ENCODE measurements at places on chromosomes 4 and X.
A peak's percentile ranks its signal among the peaks of the same experiment; 100 is the strongest.

GRCh38 chrX:36978886-36979285, 29.3 kb upstream of the FAM47C start:
- DNase-seq, result no peak

GRCh38 chr4:41120297-41121217, 93.8 kb downstream of the APBB2 start:
- DNase-seq, result no peak

- no peak for DNase-seq
Measured at GRCh38 chr4:147958057-147958456, 226.2 kb downstream of the ARHGAP10 start.

DNA sequence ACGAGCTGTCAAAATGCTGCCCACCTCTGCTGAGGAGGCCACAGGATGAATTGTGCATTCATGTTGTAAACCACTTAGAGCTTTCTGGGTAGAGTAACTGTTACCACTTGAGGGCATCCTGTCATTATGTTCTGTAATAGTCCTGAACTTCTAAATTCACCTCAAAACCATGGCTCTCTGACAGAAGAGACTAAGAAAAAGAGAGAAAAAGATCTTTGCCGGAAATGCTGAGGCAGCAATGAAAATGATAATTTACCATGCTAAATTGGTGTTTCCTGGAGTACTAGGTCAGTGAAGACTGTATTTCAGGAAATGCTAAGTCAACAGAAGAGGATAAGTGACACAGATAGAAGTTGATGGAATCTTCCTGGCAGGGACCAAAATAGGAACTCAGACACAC, 942.3 kb upstream of the SLIT2 start:
- no peak for DNase-seq

GRCh38 chrX:119013164-119013563, 38.7 kb downstream of the LONRF3 start:
- DNase-seq, result no peak

- DNase-seq, result no peak
Measured at GRCh38 chrX:105191878-105192277, 28.6 kb downstream of the TEX13A start.

DNA sequence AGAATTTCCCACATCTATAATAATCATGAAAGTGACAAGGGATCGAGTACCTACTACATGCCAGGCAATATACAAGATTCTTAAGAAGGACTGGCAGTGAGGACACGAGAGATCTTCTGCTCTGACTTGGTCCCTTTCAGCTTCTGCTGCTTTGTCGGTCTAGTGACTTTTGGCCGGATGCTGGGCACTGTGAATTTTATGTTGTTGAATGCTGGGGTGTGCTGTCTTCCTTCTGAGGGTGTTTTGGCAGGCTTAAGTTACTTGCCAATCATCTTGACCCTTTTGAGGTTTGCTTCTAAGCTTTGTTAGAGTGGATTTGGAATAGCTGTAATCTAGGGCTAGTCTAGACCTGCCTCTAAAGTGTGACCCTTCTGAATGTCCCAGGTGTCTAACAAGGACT, 23.5 kb downstream of the NAT8L start:
- no peak for DNase-seq

DNA sequence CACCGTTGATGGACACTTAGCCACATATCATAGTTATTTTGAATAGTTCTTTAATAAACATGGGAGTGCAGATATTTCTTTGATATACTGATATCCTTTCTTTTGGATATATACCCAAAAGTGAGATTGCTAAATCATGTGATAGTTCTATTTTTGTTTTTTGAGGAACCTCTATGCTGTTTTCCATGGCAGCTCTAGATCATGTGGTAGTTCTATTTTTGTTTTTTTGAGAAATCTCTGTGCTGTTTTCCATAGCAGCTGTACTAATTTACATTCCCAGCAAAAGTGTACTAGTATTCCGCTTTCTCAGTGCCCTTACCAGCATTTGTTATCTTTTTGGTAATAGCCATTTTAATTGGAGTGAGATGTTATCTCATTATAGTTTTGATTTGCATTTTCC, 3.6 kb downstream of the SH3BGRL start:
- DNase-seq, result no peak

DNA sequence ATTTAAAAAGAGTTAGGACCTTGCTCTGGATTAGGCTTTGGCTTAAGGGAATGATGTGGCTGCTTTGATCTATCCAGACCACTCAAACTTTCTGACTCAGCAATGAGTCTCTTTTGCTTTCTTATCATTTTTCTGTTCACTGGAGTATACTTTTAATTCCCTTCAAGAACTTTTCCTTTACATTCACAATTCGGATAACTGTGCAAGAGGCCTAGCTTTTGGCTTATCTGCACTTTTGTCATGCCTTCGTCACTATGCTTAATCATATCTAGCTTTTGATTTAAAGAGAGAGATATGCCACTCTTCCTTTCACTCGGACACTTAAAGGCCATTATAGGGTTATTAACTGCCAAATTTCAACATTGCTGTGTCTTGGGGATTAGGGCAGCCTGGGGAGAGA, 147.9 kb downstream of the DCHS2 start:
- no peak for DNase-seq

DNA sequence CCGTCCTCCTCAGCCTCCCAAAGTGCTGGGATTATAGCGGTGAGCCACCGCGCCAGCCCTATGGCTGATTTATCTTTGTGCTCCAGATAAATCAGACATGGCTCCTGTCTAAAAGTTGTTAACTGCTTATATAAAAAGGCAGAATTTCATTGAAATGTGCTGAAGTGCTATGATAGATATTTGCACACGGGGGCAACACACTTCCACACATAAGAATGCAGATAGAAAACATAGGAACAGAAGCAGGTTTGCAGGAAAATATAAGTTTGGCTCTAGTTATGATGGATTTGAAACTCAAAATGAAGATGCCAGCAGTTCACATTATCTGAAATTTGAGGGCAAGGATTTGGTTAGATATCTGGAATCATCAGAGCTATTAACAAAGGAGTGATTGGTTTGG, 163.1 kb upstream of the SLITRK2 start:
- DNase-seq, result no peak

DNA sequence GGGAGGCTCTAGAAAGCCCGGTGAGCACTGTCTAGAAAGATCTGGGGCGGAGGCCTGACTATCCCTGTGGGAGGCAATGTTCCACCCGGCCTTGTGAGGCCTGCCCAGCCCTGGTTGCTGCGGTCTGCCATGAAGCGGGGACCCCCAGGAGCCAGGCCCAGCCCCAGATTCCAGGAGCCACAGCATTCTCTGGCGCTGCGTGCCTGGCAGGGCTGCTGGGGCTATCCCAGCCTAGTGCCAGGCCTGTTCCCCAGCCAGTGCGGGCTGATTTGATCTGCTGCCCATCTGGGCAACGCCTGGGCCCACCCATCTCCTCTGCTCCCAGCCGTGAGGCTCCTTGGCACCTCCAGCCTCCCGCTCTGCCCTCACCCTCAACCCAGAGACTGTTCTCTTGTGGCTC, 19.6 kb downstream of the ATP2B3 start:
- no peak for DNase-seq

GRCh38 chr4:86927843-86928395, 6.9 kb upstream of the AFF1 start:
- DNase-seq, result no peak

DNA sequence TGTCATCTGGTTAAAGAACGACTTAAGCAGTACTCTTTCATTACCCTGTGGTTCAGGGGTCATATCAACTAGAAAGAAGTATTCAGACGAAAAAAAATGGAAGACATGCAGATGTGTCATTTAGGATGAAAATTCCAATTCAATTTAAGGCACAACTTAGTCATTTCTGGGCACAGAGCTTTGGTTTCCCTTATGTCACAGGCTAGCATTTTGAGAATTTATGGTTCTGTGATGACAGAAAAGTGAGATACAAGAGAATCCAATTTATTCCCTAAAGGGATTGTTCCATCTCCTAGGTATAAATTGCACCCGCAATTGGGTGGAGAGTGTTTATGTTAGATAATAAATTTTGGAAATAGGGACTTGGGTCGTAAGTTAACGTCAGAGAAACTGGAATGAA, 306.6 kb downstream of the STK32B start:
- DNase-seq, result no peak

- DNase-seq, result no peak
Measured at GRCh38 chrX:10750581-10750980, 130.2 kb upstream of the MID1 start.

GRCh38 chr4:98232202-98232601, 29.0 kb upstream of the RAP1GDS1 start:
- no peak for DNase-seq

GRCh38 chr4:55920571-55920970, 28.2 kb upstream of the CEP135 start:
- no peak for DNase-seq

GRCh38 chr4:24561438-24562139, 22.8 kb downstream of the DHX15 start:
- DNase-seq, result no peak

- no peak for DNase-seq
Measured at GRCh38 chrX:47498411-47498810, 15.4 kb upstream of the ZNF41 start.

DNA sequence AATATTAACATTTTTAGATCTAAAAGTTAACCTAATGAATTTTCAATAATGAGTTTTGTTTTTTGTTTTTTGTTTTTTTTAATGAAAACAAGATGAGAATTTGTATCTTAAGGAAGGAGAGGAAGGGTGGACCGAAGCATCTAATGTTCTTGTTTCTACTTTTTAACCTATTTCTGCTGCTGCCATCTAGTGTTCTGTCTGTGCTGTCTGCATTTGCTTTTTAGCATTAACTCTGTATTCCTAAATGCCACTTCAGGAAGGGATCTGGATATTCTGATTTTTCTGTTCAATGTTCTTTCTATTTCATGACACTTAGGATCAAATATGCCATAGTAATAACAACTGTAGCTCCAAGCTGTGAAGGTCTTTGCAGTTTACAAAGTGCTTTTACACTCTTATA, 161.7 kb downstream of the BRWD3 start:
- DNase-seq, result no peak

DNA sequence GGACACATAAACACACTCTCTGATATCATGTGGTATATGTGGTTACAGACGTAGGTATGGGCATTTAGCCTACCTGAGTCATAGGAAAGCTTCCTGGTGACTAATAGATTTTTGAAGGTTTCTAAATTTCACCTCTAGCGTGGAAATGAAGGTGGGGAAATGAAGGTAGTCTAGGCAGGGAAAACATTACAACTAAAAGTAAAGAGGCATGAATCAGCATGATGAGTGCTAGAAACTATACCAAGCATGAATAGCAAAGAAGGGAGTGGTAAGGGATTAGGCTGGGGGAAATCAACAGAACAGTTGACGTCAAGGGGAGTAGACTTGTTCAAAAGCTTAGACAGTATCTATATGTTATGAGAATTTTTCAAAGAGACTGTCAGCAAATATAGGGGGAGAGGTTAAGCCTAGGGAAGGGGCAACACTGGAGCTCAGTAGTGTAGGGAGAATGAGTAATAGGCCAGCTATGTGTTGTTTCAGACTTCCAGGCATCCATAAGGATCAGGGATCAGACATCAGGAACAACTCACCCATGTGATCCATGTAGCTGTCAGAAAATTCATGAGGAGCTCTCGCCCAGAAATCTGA, 279.3 kb upstream of the DIPK2B start:
- no peak for DNase-seq

- DNase-seq, result no peak
Measured at GRCh38 chr4:66636349-66636748, 909.0 kb downstream of the CENPC start.

- DNase-seq, result peak; percentile 49
Measured at GRCh38 chrX:56728752-56729151, 291 bp upstream of the NBDY start.

GRCh38 chrX:136196691-136197155, 49.4 kb downstream of the FHL1 start:
- no peak for DNase-seq

DNA sequence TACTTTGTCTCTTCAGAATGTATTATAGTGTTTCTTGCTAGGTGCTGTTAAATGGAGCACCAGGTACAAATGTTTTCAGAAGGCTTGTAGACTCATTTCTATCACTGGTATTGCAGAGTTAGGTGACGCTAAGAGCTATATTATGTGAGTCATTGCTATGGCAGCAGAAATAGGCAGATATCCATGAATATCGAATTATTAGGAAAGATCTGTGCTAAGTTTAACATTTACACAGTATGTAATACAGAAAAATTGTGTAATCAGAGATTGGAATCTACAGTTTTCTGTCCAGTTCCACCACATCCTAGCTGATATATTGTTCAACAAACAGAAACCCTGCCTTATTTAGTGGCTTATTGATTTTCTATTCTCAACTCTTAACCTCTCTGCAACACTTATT, 1025.5 kb downstream of the STIM2 start:
- DNase-seq, result no peak

DNA sequence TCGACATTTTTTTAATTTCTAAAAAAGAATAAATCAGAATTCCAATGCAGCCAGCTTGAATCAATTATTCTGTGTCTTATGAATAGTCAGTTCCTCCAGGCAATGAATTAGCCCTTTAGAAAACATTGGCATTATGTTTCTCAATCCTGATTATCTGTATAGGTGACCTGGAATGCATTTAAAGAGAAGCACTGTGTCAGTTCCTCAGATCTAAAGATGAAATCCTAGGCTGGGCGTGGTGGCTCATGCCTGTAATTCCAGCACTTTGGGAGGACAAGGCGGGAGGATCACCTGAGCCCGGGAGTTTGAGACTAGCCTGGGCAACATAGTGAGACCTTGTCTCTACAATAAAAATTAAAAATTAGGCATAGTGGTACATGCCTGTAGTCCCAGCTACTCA, 43.5 kb downstream of the MND1 start:
- DNase-seq, result no peak

- DNase-seq, result no peak
Measured at GRCh38 chr4:26261405-26261804, 59.4 kb upstream of the RBPJ start.

GRCh38 chr4:95108883-95109421, 351.2 kb downstream of the BMPR1B start:
- DNase-seq, result no peak

DNA sequence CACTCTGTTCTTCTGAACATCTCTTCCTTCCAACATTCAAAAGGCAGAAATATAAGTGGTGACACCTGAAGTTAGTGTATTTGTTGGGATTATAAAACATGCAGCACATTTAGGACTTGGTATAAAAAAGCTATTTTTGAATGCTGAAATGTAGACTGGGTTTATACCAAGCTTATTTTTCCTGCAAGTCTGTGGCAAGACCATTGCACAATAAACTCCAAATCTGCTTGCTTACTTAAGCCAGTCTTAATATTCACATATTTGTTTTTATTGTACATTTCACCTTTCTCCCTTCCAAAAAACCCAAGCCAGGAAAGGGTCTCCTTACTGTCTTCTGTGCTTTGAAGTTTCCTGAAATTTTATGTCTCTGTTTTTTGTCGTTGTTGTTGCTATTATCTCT, 63.7 kb downstream of the FHIP1A start:
- DNase-seq, result no peak

GRCh38 chr4:135282676-135283075, 1081.1 kb upstream of the PABPC4L start:
- no peak for DNase-seq

- peak; percentile 32 for DNase-seq
Measured at GRCh38 chr4:76897536-76898384, at the start of gene SOWAHB. SOWAHB (minus strand) TSS chr4:76898144; CDS start chr4:76897849, 295 bp downstream.

DNA sequence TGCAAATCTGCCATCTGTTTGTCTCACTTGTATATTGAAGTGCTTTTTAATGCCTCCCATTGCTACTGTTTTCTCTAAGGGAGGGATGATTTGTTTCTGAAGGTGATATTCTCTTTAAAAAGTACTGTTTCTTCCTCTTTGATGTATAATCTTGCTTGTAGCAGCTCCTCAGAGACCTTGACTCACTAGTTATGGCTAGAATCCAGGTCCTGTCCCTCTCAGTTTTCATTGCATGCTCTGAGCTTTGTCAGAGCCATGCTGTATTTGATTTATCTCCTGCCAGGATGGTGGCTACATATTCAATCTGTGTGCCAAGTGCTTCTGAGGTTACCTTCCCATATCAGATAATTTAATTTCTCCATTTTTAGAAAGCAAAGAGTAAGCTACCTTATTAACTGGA, 56.0 kb downstream of the GLUD2 start:
- DNase-seq, result no peak
